H7 (cell line): ENCODE measurements at places on chromosomes 11 and 22.

DNA sequence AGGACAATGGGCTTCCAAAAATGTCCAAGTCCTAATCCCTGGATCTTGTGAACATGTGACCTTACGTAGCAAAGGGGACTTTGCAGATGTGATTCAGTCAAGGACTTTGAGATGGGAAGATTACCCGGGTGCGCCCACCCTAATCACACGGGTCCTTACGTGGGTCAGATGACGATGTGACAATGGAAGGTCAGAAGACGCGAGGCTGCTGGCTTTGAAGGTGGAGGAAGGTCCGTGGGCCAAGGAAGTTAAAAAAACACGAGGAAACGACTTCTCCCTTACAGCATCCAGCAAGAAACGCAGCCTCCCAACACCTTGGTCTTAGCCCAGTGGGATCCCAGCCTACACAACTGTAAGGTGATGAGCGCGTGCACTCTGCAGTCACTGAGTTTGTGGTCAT, 860.1 kb downstream of the TBC1D22A start:
- DNase-seq: no peak

GRCh38 chr11:124481365-124482323, 36.1 kb upstream of the OR8B8 start:
- peak; percentile 19 for DNase-seq

DNA sequence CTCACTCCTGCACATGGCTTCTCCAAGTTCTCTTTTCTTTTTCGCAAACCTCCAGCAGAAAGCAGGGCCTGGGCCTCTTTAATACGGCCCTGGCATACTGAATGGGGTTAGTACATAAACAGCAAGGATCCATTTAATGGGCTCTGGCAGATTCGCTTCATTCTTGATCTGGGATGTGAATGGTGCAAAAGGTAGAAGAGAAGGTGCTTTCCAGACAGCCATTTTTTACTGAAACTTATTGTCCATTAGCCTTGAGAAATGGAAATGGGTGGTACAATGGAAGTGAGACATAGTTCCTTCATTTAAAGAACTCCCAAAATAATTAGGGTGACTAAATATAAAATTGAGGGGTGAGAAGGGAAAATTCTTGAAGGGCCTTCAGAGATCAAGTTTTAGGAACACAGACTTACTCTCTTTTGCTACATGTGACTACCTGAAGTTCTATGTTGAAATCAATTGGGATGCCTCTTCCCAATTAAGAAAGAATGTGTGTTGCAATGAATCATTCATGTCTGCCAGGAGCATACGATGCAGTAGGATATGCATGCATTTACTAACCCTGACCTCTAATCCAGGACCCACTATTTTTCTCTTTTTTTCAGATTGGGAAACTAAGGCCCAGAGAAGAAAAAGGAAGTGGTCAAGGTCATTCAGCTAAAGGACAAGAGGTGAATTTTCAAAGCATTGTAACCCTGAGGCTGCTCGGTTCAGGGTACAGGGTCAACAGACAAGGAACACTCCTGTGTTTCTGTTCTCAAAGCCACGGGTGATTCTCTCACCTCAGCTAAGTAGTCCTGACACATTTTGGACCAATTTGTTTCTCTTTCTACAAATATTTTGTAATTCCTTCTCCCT, 144.1 kb downstream of the BBOX1 start:
- no peak for DNase-seq

GRCh38 chr22:38570779-38571364, 889 bp upstream of the DMC1 start:
- DNase-seq: peak; percentile 62
